ENCODE measurements at places on chromosomes 2 and 18.

DNA sequence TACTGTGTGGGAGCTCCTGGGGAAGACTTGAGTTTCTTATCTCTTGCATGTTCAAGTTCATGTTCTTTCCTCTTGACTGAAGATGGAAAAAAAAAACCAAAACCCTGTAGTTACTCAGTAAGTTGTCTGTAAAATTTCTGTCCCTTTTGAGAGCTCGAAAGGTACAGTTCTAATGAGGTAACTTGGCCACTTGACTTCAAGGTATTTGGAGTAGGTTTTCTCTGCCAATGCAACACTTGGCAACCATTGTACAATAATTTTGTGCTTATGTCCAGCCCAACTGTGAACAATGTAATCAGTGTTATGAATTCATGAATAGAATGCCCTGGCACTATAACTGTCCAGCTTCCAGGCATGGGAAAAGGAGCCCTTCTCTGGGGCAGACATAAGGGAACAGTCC, 111.0 kb downstream of the LIPG start:
- no peak for DNase-seq

- no peak for DNase-seq
Observed at GRCh38 chr2:139684286-139684860, 904.2 kb upstream of the NXPH2 start.

- DNase-seq, result no peak
Observed at GRCh38 chr2:164899121-164899520, 56.2 kb downstream of the SLC38A11 start.

GRCh38 chr18:32542221-32542798, 71.6 kb upstream of the GAREM1 start:
- DNase-seq, result no peak

- DNase-seq, result no peak
Observed at GRCh38 chr2:185835974-185836373, 97.4 kb downstream of the FSIP2 start.

DNA sequence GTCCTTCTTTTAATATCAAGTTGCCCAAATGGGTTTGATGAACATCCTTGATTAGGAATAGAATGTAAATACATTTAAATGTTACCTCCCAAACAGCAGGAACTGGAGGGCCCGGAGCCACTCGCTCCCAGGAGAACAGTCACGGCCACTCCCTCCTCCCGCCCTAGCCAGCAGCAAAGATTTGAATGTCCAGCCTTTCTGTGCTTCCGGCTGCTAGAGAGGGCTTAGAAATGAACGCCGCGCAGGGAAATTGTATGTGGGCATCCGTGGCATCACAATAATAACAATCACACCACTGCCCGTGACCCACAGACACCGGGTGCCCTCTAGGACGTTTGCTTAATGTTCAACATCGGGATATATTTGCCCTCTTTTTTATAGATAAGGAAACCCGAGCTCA, 164.9 kb upstream of the SALL3 start:
- DNase-seq, result no peak

DNA sequence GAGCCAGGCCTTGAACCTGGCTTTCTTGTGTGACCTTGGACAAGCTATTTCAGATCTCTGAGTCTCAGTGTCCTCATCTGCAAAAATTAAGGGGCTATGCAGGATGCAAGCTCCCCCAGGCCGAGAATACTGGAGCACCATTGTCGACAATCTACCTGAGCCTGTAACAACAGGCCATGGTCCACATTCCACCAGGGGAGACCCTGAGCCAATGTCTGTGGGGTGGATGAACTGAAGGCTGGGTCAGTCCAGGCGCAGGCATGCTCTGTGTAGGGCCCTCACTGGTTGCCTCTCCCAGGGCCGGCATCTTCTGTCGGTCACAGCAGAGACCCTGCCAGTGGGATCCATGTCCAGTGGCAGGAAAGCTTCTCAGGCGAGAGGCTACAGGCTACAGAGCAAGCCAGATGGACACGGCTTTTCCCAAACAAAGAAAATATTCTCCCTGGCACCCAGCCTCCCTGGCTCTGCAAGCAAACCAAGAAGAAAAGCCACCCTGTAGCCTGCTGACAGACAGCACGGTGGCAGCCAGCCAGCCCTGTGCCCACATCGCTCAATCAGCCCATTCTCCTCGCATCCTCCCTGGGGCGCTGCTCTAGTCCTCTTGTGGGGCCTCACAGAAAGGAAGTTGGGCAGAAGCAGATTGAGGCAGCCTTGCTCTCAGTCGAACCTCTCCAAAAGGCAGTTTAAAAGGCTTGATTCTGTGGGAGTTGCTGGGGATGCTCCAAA, 48.7 kb upstream of the FZD7 start:
- DNase-seq, result no peak

GRCh38 chr2:212936572-212936971, 214.8 kb downstream of the IKZF2 start:
- no peak for DNase-seq

All from NCI-H774 (cell line).